GM13977 (cell line): ENCODE measurements at places on chromosomes 1 and 21.

GRCh38 chr1:167924543-167925231 is 10.8 kb upstream of the ADCY10 start:
- no peak for DNase-seq

DNA sequence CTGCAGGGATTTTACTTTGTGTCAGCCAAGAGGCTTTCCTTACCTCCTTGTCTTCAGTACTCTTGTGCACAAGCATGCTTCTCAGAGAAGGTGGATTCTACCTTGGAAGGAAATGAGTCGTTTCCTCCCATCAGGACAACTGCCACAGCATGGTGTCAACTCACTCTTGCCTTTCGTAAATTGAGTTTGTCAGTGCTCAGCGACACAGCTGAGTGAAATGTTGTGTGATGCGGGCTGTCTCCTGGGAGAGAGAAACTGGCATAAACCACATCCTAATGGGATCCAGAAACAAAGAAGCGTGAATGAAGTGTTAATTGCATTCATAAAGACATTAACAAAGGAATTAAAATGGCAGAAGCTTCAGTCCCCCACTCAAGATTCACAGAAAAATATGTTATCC is 51.5 kb upstream of the SLC22A15 start:
- no peak for DNase-seq

DNA sequence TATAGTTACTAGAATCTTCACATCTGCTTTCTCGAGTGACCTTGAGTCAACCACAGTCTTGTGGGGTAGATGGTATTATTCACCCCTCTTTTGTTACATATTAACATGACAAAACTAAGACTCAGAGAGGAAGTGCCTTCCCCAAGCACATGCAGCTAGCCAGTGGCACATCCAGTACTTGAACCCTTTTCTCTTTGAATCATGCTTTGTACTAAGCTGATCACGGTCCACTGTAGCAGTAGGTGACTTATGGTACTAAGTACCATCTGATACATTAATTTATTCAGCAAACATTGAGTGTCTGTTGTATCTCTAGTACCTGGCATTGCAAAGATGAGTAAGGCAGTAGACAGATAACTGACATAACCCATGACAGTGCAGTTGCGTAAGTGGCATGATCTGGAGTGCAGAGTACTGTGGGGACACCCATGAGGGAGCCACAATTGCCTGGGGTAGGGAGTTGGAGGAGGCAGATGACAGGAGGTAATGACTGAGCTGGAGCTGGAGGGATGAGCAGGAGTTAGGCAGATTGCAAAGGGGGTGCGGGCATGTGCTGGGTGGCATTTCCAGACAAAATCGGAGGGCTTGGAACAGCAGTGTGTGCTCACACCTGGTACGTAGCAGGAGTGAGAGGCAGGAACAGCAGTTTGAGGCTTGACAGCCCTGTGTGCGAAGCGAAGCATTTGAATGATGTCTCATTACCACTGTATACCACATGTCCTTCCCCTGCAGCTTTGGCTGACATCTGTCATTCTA is 29.8 kb downstream of the UCK2 start:
- DNase-seq = peak; percentile 49

DNA sequence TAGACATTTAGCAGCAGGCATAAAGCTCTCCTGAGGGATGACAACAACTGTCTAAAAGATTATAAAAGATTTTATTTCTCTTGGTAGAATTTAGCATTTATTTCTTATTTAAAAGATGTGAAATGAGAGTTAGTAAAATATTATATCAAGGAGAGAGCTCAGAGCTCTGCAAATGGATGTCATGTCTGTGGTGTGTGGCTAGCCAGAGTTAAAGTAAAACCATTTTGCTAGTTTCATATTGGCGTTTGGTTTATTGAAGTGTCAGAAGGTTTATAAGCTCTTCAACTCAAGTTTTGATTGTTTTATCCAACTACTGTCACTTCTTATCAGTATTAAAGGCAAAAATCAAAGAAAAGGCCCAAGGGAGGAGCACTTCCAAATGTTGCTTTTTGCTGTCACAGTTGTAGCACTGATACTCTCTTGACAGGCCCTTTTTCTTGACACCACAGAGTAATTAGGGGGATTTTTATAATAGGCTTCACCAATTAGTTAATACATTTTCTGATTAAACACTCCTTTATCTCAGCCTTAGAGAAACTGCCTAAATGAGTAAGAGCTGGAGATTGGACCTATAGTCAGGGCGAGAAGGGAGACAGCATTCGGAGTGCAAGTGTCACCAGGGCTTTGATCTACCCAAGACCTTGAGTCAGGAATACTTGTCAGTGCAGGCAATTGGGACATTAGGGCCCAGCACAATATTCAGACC is 233.9 kb downstream of the PTBP2 start:
- no peak for DNase-seq

- no peak for DNase-seq
Observed at GRCh38 chr1:84143796-84144565, at the start of gene PRKACB. PRKACB (plus strand) TSS chr1:84144271; CDS start chr1:84144362, 91 bp downstream.

DNA sequence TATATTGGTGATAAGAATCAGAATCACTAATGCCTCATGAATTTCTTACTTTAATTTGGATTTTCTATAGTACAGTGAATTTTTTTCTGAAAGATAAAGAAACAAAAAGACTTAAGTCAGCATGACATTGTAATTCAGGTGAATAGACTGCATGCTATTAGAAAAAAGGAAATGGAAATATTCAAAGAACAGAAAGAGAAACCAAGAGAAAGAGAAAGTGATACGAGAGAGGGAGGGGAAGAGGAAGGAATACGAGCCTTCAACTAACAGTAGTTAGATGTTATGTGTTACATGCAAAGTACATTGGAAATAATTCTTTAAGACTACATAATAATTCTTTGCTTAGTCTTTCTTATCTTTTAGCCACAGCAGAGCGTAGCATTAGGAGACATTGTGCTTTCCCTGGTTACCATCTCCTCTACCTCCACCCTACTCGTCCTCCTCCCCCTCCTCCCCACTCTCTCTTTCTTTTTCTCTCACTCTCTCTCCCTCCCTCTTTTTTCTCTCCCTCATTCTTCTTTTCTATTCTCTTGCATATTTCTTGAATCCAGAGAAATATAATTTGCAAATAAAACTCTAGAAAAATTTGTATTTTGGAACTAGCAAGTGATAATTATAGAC is 46.4 kb upstream of the ADGRL4 start:
- DNase-seq = peak; percentile 33

GRCh38 chr1:12769976-12770505 is 3.5 kb upstream of the PRAMEF12 start:
- DNase-seq = no peak

GRCh38 chr1:184771190-184771691 is 16.6 kb upstream of the EDEM3 start:
- no peak for DNase-seq

DNA sequence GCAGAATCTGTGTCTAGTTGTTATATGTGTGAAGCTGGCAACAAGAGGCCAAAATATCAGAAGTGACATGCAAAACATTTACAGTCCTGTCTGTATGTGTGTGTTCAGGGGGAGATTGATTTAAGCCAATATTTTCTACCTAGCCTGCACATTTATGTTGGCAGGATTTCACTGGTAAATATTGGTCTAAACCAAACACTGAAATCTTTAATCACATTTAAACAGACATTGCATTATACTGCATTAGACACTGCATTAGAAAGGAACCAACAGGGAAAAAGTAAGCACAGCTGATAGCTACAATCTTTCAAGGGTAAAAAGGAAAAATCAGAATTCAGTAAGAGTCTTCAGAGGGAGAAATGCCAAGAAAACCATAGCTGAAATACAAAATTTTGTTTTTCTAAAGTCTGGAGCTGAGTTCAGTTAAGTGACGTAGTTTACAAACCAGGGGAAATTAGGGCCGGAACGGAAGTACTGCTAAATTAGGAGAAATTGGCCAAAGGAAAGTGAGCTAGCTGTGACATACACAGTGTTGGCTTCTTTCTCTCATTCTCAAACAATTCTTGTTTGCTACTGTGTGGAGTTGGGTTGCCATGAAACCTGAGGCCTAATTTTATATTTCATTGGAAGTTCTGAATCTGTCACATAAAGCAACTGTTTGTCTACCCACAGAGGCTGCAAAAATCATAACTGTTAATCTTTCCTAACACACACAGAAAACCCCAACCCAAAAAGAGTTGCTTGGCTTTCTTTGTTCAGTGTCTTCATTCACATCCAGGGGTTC is 217.3 kb upstream of the SGIP1 start:
- no peak for DNase-seq

GRCh38 chr1:195714248-195714647 is 894.0 kb downstream of the KCNT2 start:
- no peak for DNase-seq

- DNase-seq = no peak
Observed at GRCh38 chr21:34988139-34988538, 61.0 kb downstream of the RUNX1 start.

DNA sequence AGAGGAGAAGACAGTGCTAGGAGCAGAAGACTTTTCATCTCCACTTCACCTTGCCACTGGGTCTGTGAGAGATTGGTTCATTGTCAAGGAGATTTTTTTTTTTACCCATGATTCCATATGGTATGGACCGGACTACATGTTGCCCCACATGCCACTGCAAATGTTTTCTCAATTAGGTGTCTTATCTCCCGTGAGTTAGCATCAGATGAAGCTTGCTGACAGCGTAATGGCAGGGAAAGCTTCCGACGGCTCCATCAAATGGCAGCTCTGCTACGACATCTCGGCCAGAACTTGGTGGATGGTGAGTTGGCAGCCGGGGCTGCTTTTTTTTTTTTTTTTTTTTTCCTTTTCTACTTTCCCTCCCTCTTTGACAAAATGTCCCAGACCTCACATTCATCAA is 217.2 kb upstream of the NFIA start:
- no peak for DNase-seq

GRCh38 chr1:236009857-236010256 is 55.0 kb downstream of the NID1 start:
- no peak for DNase-seq

DNA sequence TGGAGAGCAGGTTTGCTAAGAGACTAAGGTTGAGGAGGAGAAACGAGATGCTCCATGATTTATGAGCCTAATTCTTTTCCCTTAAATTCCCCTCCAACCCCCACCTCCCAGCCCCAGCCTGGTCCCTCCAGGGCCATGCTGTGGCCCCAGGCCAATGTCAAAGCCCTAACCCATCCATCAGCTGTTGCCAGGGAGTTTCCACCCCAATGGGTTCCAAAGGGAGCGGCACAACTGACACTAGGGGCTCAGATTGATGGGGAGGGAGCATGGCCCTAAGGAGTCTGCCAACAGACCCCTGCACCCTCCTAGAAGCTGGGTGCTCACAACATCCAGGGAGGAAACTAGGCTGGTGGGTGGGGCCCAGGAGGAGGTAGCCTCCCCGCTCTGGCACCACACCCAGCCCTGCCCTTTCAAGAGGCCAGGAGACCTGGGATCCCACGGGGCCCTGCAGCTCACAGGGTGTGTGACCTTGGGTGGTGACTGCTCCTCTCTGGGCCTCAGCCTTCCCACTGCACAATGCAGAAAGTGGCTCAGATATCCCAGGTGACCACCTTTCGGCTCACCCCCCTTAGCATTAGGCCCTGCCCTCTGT is 12.9 kb downstream of the AHDC1 start:
- DNase-seq = no peak

- peak; percentile 41 for DNase-seq
Observed at GRCh38 chr1:243287652-243288051, 31.8 kb downstream of the SDCCAG8 start.

- DNase-seq = no peak
Observed at GRCh38 chr21:14900611-14901010, 164.2 kb downstream of the NRIP1 start.

- no peak for DNase-seq
Observed at GRCh38 chr1:30516485-30516858, 206.9 kb downstream of the MATN1 start.

DNA sequence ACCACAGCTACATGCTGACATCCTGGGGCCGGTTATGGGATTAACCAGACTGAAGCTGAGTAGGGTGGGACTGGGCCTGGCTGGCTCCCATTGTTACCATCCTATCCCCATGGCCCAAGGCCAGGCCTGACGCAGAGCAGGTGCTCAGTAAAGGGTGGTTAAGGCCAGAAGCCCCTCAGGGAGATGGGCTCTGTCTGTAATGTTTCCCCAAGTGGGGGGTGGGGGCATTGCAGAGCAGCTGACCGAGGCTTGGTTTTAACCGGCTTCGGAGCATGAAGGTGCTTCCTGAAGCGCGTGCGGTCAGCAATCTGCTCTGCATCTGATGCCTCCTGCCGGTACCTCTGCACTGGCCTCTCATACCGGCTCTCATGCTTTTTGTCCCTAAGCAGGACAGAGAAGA is 83.4 kb upstream of the ACTL8 start:
- DNase-seq = no peak

DNA sequence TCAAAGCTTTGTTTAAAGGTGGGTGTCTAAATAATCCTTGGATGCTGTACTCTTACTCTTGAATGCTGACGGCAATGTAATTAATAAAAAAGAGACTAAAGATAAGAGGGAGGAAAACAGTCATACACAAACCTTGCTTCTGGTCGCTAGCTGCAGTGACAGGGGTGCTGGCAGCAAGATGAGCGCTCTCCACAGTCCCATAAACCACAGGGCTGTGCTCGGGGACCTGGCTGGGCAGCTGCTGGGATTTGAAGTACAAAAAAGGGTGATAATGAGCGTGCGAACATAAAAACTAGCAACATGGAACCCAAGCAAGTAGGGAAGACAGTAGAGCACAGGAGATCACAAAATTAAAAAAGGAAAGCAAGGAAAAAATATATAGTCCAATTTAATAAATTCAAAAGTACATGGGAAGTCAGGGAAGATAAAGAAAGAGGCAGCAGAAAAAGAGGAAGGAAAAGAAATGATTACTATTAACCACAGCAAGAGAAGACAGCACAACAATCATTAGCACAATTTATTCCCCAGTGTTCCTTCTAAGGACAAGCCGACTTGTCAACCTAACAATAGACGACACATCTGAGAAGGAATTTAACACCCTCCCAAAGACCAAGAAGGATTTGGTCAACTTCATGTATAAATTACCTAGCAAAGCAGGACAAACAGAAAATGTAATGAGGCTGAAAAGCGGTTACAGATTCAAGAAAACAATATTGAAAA is 162.9 kb upstream of the HP1BP3 start:
- DNase-seq = no peak

- DNase-seq = no peak
Observed at GRCh38 chr1:182651339-182651724, 33.1 kb downstream of the RGS8 start.

- DNase-seq = no peak
Observed at GRCh38 chr1:115440733-115441132, 102.7 kb upstream of the NGF start.

DNA sequence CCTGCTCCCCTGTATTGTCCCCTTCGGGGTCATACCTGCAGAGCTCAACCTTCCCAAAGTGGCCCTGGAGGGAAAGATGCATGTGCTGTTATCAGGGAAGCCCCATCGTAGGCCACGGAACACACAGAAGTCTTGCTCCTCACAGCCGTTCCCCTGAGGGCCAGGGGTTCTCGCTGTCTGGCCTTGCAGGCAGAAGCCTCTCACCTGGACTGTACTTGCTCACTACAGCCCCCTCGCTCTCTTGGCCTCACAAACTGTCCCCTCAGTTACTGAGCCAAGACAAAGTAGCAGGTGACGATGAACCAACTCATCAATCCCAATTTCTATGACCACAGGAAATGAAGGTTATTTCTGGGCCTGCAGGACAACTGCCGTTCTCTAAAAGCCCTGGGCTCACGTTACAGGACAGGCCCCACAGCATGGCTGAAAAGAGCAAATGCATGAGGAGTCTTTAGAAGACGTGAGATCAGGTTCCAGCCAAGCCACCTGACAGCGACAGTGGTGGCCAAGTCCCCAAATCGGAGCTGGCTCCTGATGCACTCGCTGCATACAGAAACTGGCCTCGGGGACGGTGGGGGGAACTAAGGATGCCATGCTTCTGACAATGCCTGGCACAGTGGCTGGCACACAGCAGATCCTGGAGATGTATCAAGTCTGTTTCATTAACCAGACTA is 95.0 kb downstream of the RAVER2 start:
- DNase-seq = no peak

- DNase-seq = peak; percentile 96
Observed at GRCh38 chr1:67685067-67685557, at the start of gene GADD45A. GADD45A (plus strand) TSS chr1:67685201; CDS start chr1:67685495, 294 bp downstream.
